Non-pigmented ciliary epithelial cell (primary cell): ENCODE measurements at places on chromosomes 13 and 19.
A peak's percentile ranks its signal among the peaks of the same experiment; 100 is the strongest.

DNA sequence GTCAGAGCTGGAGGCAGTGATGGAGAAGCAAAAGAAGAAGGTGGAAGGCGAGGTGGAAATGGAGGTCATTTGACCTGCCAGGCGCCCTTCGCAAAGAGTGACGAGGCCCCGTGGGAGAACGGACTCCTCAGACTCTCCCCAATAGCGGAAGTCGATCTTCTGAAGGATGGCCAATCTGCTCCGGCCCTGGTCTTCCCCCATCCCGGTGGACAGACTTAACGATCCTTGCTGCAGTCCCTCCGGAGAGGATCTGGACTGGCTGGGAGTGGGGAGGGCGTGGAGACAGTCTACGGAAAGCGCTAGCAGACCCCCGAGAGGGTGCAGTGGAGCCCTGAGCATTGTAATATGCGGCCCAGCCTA, 11.9 kb downstream of the EPS8L1 start:
- no peak for DNase-seq

DNA sequence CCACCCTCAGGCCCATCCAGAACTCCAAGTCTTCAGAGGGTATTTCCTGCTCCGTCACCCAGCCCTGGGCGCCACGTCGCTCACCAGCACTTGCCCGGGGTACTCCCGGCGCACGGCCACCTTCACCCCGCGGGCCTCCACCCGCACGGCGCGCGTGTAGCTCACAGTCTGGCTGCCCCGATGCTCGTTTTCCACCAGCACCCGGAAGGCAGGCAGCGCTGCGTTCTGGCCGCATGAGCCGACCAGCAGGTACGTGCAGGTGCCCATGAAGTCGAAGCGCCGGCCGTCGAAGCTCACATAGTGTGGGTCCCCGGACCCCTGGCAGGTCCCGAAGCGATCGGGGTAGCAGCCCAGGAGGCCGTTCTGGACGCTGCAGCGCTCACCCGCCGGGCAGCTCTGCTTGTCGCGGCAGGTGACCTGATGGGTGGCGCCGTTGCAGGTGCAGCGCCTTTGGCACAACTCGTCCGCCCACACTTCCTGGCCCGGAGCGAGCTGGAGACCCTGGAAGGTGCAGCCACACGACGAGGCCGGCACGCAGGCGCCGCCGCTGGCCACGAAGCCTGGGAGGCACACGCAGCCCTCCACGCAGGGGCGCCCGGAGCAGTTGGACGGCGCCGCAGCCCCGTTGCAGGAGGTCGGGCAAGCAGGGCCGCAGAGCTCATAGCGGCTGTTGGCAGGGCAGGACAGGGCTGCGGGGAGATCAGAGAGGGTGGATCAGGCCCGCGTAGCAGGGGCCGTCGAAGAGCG, 19.2 kb downstream of the FCGBP start:
- DNase-seq = no peak

DNA sequence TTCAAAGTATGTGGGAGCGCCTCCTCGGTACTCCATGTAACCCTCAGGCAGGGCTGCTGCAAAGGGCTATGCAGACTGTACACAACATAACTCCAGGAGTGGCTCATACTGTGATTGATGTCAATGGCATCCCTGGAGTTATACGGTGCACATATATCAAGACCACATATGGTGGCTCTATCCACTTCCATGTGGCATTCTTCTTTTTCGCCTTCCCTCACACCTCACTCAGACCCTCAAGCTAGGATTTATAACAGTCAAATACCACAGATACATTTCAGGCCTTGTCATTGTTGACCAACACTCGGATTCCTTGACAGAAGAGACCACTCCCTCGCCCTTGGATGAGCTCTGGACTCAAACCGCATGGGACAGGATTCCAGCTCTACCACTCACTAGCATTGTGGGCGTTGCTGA, 11.3 kb upstream of the UBL3 start:
- peak; percentile 85 for DNase-seq

GRCh38 chr13:60260440-60260839, 96.7 kb upstream of the DIAPH3 start:
- no peak for DNase-seq

GRCh38 chr19:364496-365287, 20.1 kb upstream of the MIER2 start:
- DNase-seq = no peak

DNA sequence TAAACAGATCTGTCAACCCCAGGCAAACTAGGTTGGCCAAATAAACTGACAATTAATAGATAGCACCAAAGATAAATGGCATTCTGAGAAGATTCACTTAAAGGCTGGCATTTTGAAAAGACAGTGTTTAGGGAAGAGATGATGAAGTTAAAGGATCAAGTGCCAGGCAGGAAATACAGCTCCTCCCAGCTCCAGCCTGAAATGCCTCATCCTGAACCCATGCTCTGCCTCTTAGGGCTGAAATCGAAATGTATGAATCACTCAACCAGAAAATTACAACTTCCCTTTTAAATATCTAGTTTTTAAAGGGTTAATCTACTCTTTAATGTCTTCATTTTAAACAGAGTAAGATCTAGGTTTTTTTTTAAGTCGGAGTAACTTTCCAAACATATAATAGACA, 171.2 kb upstream of the UBL3 start:
- DNase-seq = no peak

- no peak for DNase-seq
Measured at GRCh38 chr13:85589021-85589420, 210.2 kb downstream of the SLITRK6 start.

DNA sequence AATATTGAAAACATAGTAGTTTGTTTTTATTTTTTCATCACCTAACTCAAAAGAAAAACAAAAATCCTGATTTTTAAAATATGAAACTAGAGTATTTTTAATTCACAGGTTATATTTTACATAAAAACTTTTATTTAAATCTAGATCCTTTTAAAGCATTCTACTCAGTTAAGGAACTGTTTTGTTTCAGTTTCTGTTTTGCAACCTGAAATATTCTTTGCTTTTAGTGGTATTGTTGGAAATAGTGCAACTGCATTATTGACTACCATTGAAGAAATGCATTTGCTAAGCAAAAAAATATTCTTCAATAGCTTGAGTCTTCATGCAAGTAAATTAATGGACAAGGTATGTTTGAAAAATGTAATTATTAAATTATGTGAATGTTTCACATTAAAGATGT, 43.8 kb downstream of the COG6 start:
- DNase-seq = no peak

- DNase-seq = no peak
Measured at GRCh38 chr13:38667526-38668109, 19.3 kb upstream of the FREM2 start.

DNA sequence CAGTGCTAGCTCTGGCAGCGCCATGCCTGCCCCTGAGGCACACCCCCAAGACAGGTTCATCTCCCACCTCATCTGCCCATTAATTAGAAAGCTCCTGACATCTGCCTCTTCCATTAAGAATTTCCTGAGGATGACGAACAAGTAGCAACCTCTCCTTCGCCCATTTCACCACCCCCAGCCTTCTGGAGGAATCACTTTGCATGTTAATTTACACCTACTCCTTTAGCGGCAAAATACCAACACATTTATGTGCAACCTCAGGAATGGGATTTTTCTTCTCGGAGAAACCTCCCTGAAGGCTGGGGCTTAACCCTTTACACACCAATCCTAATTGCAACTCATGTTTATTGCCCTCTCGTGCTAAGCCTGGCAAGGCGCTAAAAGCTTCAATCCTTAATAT, 13.8 kb downstream of the SLC7A1 start:
- DNase-seq = no peak

DNA sequence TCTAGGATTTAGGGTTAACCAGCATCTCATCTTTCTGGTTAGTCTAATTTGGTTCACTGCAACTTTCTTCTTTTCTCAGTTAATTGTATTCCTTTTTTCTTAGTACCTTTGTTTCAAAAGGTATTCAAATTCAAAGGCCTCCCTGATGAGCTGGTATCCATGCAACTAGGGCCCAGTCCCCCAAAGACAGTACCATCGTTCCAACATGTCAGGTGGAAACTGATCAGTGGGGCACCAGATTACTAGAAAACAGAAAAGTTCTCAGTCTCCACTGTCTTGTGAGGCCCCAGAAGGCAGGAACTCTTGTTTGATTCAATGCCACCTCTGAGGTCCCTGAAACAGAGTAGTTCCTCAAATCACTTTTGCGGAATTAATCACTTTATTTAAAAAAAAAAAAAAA, 303.2 kb upstream of the NBEA start:
- DNase-seq = no peak

DNA sequence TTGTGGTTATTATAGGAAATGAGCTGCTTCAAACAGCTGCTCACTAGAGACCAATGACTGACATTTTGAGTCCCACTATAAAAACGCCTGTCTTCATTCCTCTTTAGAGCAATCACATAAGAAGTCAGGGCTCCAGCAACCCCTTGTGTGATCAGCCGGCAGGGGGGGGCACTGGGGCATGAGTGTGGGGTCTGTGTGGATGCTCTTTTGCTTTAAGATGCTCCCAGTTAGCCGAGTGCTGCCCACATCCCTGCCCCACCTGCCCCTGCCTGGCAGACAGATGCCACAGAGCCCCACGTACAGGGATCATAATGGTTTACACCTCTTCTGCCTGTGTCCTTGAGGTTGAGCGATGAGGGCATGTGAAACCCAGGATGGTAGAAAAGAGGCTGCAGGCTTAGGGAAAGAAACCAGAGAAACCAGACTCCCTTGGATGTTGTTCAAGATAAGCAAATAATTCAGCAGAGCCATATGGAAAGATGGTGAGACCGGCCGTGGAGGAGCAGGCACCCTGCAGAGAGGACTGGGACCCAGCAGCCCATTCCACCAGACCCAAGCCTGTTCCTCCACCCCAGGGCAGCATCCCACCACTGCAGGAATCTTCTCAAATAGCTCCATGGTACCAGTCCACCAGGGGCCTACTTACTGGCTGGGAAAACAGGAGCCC, 55.4 kb downstream of the CHST8 start:
- no peak for DNase-seq

DNA sequence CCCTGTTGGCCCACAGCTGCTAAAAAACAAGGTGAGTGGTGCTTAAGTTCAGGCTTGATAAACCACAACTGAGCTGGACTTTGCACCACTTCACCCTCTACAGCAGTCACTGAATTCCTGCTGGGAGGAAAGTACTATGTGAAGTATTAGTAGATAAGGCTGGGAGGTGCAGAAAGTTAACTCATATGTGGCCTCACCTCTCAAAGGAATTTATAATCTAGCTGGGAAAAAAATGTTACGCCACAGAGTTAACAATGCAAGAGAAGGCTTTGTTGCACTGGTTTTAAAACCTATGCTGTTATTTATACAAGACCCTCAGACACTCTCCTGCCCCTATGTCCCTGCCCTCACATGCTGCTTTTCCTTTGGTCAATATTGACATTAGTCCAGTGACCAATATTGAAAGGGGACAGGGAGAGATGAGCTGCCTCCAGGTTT, 60.9 kb downstream of the LIG4 start:
- DNase-seq = peak; percentile 24

DNA sequence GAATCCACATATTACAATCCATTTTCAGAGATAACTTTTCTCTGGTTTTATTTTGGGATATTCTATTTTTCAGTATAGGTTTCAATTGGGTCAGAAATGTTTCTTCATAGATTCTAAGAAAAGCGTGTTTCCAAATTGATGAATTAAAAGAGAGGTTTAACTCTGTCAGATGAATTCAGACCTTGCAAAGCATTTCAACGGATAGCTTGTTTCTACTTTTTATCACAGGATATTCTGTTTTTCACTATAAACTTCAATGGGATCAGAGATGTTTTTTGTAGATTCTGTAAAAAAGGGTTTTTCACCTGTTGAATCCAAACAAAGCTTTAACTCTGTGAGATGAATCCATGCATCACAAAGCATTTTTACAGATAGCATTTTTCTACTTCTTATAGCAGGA, 1498.1 kb downstream of the UQCRFS1 start:
- DNase-seq = no peak

DNA sequence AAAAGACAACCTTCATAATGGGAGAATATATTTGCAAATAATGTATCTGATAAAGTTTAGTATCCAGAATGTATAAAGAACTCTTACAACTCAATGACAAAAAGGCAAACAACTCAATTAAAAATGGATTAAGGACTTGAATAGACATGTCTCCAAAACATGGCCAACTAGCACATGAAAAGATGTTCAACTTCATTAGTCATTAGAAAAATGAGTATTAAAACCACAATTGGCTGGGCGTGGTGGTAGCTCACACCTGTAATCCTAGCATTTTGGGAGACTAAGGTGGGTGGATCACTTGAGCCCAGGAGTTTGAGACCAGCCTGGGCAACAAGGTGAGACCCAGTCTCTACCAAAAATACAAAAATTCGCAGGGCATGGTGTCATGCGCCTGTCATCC, 18.8 kb upstream of the ZMYM5 start:
- no peak for DNase-seq

DNA sequence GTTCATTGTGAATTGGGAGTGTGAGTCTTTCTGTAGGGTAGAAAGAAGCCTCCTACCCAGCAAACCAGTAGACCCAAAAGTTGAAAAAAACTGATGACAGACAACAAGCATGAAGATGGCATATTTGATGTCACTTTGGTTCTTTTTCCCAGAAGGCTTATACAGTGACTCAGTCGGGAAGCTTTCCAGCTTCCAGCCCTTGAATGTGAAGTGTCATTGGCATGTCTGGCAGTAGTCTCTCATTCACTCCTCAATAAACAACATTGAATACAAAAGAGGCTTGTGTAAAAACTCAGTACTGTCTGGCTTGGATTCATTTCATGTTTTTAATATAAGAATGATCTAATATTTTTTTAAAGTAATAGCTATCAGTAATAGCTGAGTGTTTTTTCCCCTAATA, 68.7 kb downstream of the IPO5 start:
- peak; percentile 38 for DNase-seq

GRCh38 chr13:26584713-26585112, 27.2 kb downstream of the WASF3 start:
- no peak for DNase-seq

- no peak for DNase-seq
Measured at GRCh38 chr19:39740395-39740794, 2.6 kb upstream of the CLC start.

- DNase-seq = no peak
Measured at GRCh38 chr13:25690582-25690981, 318.8 kb downstream of the ATP8A2 start.

DNA sequence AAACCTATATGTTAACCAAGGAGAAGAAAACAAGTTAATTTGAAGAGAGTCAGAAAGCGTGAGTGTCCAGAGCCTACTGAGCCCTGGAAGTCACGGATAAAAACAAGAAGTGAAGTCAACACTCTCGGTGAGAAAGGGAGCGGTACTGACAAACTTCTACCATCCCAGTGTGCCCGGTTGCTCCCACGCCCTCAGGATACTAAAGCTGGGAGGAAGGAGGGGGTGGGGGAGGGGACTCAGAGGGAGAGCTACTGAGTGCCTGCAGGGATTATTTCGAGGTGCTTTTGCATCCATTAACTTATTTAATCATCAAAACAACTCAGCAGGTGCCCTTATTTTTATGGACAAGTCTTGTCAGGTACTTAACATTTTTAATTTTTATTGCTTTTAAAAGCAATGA, 166.2 kb downstream of the ZIC5 start:
- DNase-seq = no peak

DNA sequence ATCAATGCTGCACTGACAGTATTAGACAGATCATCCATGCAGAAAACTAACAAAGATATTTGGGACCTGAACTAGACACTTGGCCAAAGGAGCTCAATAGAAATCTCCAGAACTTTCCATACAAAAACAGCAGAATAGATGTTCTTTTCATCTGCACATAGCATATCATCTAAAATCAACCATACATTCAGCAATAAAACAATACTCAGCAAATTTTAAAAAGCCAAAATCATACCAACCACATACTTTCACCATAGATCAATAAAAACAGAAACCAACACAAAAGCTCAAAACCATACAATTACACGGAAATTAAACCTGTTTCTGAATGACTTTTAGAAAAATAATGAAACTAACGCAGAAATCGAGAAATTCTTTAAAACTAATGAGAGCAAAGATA, 592.6 kb downstream of the SLITRK5 start:
- no peak for DNase-seq
